ENCODE measurements at places on chromosomes 11 and 22. TPM values are rescaled to one million over a fixed set of nuclear protein-coding genes. Genes with fewer than 3 reads are reported as not detected.

RIBC2 gene
- 1.9 TPM for total RNA-seq

DNA sequence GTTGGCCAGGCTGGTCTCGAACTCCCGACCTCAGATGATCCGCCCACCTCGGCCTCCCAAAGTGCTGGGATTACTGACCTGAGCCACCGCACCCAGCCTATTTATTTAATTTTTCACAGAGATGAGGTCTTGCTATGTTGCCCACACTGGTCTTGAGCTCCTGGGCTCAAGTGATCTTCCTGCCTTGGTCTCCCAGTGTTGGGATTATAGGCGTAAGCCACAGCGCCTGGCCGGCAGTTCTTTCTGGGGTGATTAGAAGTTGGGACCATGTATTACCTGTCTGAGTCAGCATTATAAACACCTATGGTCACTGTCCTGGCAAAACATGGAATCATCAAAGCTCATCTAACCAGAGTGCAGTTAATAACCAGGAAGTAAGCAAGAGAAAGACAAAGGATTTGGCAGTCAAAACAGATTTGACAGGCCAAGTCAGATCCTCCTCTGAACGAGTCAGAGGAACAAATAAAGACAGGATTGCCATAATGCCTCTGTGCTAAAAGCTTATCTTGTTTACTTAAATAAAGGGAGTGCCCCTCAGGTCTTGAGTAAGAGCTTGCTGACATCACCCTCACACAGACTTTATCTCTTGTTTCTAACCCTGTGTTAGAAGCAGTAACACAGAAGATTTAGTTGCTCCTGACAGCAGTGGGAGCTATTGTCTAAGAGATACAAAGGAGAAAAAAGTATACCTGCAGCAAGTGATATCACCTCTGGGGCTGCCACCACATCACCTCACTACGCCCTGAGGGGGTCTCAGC is 3.7 kb downstream of the SERPIND1 start:
- DNase-seq: no peak

DNA sequence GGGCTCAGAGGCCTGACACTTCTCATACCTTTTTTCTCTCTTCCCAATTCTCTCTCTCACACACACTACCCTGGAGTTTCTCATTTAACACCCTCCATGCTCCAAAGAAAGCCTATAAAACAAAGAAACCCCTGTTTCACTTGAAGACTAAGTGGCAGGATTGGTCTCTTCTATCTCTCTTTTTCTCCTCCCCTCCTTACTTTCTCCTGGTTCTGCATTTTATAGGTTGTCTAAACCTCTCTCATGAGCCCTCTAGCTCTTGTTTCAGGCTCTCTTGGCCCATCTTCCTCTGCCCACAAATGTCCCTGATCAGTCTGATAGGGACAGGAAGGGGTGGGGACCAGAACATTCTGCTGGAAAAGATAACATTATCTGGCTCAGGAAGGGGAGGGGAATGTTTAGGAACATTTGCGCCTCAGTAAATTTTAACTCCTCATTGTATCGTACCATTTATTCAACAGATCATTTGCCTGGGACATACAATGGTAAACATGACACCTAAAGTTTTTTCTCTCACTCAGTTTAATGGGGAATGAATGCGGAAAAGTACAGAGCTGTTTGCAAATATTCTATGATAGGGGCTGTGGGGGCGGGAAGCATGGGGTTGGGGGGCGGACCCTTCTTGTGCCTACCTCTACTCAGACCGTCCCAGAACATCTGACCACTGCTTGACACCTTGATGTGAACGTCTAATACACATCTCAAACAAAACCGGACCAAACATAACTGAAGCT is 10.8 kb downstream of the CRYBA4 start:
- no peak for DNase-seq

- DNase-seq: peak; percentile 64
Observed at GRCh38 chr22:32080904-32081303, 37.8 kb downstream of the SLC5A1 start.

OVOL1 gene
- total RNA-seq: 1.4 TPM

DNA sequence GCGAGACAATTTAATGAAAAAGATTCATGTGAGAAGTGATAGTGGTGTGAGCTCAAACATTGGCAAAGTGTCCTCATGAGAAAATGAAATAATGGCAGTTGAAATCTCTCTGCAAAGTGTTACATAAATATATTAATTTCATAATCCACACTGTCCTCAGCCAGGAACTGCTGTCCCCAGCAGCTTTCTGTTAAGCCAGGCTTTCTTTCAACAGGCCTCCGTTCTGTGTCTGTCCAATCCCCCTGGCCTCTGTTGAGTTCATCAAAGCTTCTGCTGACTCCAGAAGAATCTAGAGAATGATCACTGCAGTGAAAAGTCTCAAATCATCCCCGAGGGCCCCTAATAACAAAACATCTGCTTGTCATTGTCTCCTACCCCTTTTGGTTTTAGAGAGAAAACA is 10.0 kb upstream of the ASCC2 start:
- no peak for DNase-seq

LARGE2 gene
- total RNA-seq: 36.6 TPM

- peak; percentile 71 for DNase-seq
Observed at GRCh38 chr22:20298110-20298802, 21.6 kb downstream of the DGCR6L start.

FDX1 gene
- 11.5 TPM for total RNA-seq

MS4A2 gene
- total RNA-seq: not detected

OR51A4 gene
- total RNA-seq: not detected

- no peak for DNase-seq
Observed at GRCh38 chr11:112396076-112396475, 135.4 kb upstream of the PLET1 start.

UBQLN3 gene
- total RNA-seq: not detected

- no peak for DNase-seq
Observed at GRCh38 chr22:41713004-41713403, 13.7 kb downstream of the MEI1 start.

DNA sequence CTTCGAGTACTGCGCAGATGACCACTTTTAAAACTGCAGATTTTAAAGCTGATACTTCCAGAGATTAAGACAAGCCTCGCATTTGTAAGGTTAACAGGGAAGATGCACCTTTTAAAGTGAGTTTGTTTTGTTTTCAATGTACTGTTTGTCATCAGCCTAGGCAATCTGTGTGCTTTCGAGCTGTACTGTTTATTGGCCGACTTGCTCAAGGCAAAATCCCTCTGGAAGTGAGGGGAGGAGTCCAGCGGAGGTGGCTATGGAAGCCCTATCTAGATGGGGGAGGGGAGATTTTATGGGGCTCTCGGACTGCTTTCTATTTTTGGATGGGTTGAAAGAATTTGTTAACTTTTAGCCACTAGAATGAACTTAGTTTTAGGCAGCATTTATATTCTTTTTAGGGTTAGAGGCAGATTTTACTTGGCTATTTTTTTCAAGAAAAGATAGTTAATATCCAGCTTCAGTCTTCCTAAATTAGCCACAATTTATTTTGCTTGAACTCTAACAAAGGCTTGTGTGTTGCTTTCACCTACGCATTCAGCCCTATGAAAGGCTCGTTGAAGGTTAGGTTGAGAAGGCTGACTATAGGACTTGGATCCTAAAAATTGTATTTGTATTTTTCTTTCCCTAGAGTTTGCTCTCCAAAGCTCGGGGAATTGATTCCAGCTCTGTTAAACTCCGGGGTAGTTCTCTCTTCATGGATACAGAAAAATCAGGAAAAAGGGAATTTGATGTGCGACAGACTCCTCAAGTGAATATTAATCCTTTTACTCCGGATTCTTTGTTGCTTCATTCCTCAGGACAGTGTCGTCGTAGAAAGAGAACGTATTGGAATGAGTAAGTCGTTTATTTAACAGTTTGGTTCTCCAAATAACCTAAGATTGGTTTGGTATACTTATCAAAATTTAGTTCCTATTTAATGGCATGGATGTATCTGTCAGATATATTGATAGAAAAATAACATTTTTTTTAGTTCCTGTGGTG is 2.1 kb downstream of the WEE1 start:
- peak; percentile 68 for DNase-seq

TAGLN gene
- 343 TPM for total RNA-seq

DNA sequence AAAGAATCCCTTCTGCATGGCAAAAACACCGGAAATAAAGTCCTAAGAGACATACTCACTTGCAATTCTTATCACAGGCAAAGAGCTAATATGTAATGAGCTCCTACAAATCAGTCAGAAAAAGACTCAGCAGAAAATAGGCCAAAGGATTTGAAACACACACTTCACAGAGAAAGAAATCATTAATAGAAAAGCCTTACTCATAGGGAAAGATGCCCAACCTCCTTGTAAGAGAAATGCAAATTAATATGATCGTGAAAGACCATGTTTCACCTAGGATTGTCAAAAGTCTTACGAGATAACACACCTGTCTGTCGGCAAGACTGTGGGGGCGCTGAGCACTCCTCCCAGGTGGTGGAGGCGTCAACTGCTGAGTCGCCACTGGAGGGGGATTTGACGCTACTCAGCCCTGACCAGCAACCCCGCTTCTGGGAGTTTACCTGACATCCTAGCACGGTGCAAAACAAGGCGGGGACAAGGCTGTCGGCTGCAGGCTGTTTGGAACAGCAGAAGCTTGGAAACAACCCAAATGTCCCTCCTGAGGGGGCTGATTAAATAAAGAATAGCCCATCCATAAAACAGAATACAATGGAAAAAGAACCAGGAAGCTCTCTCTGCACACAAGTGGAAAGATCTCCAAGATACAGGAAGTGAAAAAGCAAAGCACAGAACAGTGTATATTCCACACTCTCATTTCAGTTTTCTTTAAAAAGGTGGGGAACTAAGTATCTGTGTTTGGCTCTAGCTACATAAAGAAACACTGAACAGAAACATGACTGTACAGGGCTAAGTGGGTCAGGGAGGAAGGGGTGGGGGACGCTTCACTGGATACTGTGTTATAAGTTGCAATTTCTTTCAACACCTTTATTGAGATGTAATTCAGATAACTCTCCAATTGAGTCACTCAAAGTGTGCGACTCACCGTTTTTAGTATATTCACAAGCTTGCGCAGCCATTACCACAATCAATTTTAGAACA is 11.5 kb downstream of the CSNK1E start:
- DNase-seq: peak; percentile 87

GRAP2 gene
- total RNA-seq: 0.52 TPM

- DNase-seq: no peak
Observed at GRCh38 chr11:86722006-86722405, 49.6 kb upstream of the ME3 start.

GRCh38 chr11:129815596-129816461 is at the start of gene TMEM45B:
Gene TMEM45B (plus strand): TSS chr11:129815848. CDS start chr11:129852483, 36,635 bp downstream.
- peak; percentile 80 for DNase-seq

DNA sequence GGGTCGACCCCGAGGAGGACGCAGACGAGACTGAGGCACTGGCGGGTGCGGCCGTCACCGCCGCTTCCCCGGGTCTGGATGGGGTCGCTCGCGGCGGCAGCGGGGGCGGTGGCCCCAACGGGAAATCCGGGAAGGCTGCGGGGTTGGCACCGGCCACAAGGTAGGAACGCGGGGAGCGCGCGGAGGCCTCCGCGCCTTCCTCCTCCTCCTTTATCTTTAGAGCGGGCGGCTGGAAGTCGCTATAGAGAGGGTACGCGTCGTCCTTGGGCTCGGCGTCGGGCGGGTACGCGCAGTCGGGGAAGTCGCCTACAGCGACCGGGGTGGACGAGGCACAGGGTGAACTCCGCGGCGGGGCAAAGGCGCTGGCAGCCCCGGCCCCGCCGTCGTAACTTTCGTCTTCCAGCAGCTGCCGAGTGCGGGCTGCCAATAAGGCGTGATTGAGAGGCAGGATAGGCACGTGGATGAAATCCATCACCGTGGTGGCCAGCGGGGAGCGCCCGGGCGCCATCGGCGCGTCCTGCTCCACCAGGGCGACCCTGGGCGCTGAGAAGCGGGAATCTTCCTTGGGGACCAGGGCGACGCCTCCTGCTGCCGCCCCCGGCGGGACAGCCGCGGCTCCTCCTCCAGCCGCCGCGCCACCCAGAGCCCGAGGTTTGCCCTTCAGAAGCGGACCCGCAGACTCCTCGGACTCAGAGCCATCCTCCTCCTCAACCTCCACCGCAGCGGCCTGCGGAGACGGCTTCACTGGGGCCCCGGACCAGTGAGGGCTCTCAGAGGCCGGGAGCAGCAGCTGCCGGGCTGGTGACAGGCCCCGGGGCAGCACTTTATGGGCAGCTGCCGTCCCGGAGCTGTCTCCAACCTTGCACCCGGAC is 1.7 kb downstream of the PGR start:
- DNase-seq: peak; percentile 67

GRCh38 chr22:46382524-46382923 is 47.0 kb downstream of the TRMU start:
- DNase-seq: no peak

GRCh38 chr11:2737866-2738265 is 38.1 kb upstream of the KCNQ1OT1 start:
- DNase-seq: peak; percentile 70

DNA sequence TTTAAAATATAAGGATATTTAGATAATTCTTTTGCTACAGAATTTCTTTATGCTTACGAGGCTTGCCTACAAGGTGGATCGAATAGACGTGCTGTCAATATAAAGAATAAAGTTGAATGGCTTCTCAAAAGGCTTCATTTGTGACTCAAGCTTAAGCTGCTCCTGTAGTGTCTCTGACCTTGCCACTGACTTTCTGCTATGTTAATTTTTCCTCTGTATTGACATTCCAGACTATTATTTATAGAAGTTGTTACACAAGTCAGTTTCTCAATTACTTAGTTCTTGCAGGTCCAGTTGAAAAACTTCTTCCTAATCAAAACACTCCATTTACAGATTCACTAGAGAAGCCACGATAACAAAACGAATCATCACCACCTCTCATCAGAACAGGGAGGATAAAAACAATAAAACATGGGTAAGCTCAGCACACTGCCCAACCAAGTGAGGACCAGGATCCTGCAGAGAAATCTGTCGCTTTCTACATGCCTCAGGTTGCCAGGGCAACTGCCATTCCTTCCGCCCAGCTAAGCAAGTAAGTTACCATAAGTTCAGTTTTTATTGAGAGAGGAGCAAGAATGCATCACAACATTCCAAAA is 39.0 kb upstream of the CHKA start:
- DNase-seq: no peak

DNA sequence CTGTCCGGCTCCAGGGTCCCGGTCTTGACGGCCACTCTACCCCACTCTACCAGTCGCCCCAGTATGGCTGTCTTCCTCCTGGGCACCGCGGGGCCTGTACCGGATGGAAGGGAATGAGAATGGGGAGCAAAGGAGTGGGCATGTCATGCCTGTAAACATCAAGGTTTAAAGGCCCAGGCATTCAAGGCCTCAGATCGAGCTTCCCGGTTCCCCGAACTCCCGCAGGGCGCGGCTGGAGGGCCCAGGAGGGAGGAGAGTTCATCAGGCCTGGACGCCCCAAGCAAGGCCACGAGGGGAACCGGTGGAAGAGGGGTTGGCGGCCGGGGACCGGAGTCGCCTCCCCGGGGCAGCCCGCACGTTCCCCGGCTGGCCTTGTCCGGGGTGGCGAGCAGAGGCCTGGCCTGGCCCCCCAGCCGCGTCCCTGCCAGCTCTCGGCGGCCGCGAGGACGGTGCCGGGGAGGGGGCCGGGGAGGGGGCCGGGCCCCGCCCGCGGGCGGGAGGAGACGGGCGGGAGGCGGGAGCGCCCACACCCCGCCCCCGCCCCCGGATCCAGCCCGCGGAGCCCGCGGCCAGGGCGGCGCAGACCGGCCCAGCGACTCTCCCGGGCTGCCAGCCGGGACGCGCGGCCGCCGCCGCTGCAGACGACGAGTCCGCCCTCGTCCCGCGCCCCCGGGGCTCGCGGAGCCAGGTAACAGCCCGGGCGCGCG is at the start of gene CDC42EP1:
Gene CDC42EP1, plus strand, starts transcription at position 580 of the 707 bp plus-strand sequence. CDS start 5,870 bp downstream, outside the sequence.
- DNase-seq: peak; percentile 94

RBMXL2 gene
- not detected for total RNA-seq

CNGA4 gene
- 0.67 TPM for total RNA-seq

Measured in H7 (cell line).